ENCODE measurements at places on chromosomes 2 and 18. TPM values are rescaled to one million over a fixed set of nuclear protein-coding genes. Genes with fewer than 3 reads are reported as not detected.

PLGLB1 gene
- 0.74 TPM for total RNA-seq

COLEC12 gene
- total RNA-seq = not detected

CNDP1 gene
- total RNA-seq = not detected

DLX1 gene
- total RNA-seq = 0.81 TPM

FOSL2 gene
- 122 TPM for total RNA-seq

DNAJC27 gene
- total RNA-seq = 5.8 TPM

GRCh38 chr2:184904991-184905390 lies 306.7 kb downstream of the ZNF804A start:
- DNase-seq = no peak

- no peak for DNase-seq
These were observed 114.6 kb downstream of the DOCK10 start for GRCh38 chr2:224927646-224928173.

DNA sequence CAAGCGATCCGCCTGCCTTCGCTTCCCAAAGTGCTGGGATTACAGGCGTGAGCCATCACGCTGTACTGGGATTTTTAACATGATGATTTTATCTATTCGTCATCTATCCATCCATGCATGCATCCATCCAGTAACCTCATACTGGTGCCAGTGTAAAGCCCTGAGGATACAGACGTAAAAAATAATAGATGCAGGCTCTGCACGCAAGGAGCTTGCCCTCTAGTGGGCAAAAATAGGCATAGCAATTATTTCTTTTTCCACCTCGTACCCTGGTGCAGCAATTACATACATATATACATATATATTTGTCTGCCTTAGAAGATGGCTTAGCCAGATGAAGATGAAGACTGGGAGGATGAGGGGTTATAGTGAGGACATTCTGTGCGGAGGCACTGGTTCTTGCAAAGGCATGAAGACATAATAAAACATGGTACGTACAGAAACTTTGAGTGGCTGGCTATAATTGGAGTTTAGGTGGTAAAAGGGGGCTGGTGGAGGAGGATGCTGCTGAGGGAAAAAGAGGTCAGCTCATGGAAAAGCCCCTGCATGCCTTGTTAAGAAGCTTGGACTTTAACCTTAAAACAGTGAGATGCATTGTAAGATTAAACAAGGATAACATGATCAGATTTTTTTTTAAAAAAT lies 19.6 kb upstream of the RPIA start:
- DNase-seq = peak; percentile 40

GRCh38 chr2:187390891-187391290 lies 57.2 kb downstream of the CALCRL start:
- peak; percentile 70 for DNase-seq

GRCh38 chr2:134399096-134399495 lies 145.2 kb downstream of the MGAT5 start:
- peak; percentile 57 for DNase-seq

GRCh38 chr2:161044095-161044865 lies 115.9 kb upstream of the TANK start:
- no peak for DNase-seq

DNA sequence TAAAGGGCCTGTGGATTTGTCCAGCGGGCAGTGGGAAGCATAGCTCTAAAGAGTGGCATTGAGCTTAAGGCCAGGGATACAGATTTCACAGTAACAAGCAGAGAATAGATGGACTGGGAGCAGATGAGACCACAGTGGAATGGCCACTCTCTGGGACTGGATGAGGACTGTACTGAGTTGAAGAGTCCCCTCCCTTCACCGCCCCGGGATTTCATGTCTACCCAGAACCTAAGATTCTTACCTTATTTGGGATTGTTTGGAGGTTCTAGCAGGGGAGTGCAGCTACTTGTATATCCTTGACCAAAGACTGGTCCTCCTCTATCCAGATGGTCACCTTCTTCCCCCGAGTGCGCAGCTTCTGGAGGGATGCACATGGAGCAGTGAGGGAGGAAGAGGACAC lies 28.0 kb upstream of the EFEMP1 start:
- no peak for DNase-seq

- no peak for DNase-seq
These were observed 47.7 kb downstream of the XRCC5 start for GRCh38 chr2:216156822-216157221.

GRCh38 chr2:120826716-120827410 lies 91.2 kb downstream of the GLI2 start:
- DNase-seq = no peak

DNA sequence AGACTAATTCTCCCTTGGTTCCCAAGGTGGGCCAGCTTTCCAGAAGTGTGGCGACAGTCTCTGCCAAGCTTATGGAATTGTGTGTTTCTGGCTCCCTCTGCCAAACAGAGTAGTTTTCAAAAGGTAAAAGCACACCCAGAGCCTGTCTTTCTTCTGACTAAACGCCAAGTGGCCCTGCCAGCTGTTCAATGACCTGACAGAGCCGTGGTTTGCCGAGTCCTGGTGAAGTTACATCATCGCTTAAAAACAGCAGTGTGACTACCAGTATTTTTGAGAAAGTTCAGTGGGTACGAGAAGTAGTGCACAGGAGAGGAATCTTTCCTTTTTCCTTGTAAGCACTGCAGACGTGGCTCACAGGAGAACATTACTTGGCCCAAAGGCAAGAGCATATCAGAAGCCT lies 1.9 kb downstream of the PER2 start:
- DNase-seq = peak; percentile 87

GRCh38 chr2:127080938-127081755 lies 25.8 kb downstream of the BIN1 start:
- DNase-seq = peak; percentile 79

GRCh38 chr2:50225021-50225928 lies 806.7 kb downstream of the NRXN1 start:
- no peak for DNase-seq

DNA sequence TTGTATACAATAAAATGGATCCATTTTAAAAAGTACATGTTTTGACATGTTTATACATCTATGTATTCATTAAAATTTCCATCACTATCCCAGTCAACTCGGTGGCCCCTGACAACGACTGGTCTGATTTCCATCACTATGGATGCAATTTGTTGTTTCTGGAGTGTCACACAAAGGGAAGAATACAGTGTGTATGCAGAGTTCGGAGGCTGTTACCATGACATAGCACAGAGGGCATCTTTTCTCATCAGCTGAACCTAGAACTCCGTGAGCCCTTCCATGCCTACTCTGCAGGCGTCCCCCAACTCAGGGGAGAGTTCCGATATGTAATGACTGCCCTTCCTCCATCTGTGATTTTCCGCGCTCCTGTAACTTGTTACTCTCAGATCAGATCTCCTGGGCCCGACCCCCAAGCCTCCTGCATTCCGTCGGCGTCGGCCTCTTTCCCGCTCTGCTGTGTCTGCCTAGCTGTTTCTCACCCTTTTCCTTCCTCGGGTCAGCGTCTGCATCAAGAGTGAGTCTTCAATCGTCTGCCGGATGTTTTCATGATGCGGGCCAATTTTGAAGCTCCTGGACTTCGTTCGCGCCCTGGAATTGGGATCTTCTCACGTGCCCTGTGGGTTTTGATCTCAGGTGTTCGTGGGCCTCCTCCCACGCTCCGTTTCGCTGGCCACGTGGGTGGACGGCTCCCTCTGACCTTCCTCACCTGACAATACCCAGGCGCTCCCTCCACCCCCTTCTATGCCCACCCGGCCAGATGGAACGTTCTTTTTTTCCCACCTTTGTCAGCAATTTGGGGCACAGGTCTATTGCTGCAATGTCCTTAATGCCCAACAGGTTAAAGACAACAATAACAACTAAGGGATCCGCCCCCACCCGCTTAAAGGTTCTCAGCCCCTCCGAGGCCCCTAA lies 161.0 kb downstream of the TWIST2 start:
- DNase-seq = no peak

- DNase-seq = peak; percentile 11
These were observed 47.7 kb downstream of the SMAD7 start for GRCh38 chr18:48902856-48903601.

DNA sequence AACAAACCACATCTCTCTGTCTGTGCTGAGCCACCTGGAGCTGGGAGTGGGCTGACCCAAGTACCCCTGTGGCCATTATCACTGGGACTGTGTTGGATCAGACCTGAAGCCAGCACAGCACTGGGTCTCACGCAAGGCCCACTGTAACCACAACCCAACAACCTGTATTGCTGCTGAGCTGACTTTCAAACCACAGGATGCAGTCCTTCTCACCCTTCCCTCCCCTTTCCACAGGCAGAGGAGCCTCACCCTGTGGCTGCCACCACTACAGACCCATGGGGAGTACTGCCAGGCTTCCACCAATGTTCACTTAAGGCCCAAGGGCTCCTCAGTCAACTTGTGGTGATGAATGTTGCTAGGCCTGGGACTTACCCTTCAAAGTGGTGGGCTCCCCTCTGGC lies 135.7 kb downstream of the DIS3L2 start:
- no peak for DNase-seq

GRCh38 chr2:99571533-99571932 lies 81.7 kb upstream of the REV1 start:
- DNase-seq = no peak

- no peak for DNase-seq
These were observed 340.1 kb downstream of the ARHGAP15 start for GRCh38 chr2:143469323-143469722.

DNA sequence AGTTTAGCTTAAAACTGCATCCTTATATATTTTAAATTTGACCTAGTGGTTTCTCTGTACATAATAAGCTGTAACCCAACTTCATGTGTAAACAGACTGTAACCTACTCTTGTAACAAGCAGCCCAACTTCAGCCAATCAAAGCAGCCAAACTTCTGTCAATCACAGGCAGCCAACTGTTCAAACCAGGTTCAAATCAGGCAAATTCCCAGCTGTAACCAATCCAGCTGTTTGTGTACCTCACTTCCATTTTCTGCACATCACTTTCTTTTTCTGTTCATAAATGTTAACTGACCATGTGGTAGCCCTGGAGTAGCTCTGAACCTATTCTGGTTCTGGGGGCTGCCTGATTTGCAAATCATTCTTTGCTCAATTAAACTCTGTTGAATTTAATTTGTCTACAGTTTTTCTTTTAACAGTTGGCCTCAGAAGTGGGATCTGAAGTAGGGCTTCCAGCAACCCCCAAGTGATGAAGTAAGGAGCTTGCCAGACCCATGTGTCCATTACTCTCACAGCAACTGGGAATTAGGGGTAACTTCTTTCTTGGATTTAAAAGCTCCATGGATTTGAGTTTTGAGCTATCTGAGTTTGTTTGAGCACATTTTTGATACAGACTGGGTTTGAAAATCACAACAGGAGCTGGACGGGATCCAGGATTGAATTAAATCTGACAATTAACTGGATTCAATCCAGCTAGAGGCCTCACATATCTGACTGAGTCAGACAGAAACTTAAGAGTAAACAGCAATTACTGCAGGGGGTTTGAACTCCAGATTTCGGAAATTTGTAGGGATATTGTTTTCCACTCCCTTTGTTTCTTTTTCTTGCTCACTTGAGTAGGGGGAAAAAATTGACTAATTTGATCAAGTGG lies 1569.7 kb upstream of the SLC39A10 start:
- peak; percentile 54 for DNase-seq

GRCh38 chr2:119263656-119264055 lies 40.0 kb downstream of the STEAP3 start:
- DNase-seq = no peak

DNA sequence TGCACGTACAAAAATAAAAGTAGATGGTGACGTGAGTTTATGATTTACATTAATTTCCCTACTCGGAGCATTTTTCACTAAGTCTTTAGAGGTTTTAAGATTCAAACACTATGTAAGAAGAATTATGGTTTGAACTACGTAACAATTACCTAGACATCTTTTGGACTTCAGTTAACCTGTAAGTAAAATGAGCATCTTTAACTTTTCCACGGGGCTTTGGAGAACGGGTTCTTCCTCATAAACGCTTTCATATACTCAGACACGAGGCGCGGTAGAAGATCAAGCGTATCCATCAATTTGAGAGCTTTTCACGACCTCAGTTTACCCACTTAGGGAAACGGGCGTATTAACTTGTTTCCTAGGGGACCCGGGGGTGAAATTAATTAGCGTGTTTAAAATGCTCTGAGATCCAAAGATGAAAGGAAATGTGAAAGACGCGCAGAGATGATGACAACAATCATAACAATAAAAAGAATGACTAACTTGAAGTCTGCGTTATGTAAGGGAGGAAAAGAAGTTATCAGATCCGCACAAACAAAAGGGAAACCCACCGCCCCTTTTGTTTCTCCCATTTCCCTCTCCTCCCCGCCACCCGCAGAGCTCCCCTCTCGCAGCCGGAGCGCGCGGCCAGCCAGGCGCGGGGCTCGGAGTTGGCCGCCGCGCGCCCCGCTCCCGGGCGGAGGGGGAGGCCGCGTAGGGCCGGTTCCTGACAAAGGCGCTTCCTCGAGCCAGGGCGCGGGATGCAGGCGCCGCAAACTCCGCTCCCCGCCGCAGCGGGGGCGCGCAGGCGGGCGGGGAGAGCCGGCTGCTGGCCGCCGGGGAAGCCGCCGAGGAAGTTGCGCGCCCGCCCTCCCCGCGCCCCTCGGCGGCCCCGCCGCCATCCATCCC lies 807 bp downstream of the PELI1 start:
- peak; percentile 57 for DNase-seq

- DNase-seq = no peak
These were observed 95.0 kb upstream of the ST3GAL5 start for GRCh38 chr2:85983766-85984165.

DNA sequence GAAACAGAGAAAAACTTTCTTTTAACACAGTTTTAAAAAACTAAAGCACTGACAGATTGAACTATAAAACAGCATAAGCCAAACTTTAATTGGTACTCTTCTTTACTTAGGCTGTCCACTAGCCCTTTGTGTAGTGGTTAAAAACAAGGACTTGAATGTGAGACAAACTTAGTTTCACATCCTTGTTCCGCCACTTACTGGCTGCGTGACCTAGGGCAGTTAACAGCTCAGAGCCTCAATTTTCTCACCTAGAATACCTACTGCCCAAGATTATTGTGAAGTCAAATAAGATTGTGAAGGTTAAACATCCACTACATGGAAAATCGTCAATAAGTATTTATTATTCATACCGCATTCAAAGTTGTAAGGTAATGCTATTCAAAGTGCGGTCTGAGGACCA lies 2.0 kb downstream of the WDR35 start:
- DNase-seq = no peak
